NCI-H1436 (cell line): ENCODE measurements at places on chromosomes 11 and 22.

GRCh38 chr22:22692707-22693530 lies 48.5 kb downstream of the GGTLC2 start:
- DNase-seq: peak; percentile 44

GRCh38 chr11:132855516-132855915 lies 676.8 kb downstream of the OPCML start:
- DNase-seq: no peak

GRCh38 chr11:13917904-13918303 lies 44.6 kb upstream of the SPON1 start:
- no peak for DNase-seq

DNA sequence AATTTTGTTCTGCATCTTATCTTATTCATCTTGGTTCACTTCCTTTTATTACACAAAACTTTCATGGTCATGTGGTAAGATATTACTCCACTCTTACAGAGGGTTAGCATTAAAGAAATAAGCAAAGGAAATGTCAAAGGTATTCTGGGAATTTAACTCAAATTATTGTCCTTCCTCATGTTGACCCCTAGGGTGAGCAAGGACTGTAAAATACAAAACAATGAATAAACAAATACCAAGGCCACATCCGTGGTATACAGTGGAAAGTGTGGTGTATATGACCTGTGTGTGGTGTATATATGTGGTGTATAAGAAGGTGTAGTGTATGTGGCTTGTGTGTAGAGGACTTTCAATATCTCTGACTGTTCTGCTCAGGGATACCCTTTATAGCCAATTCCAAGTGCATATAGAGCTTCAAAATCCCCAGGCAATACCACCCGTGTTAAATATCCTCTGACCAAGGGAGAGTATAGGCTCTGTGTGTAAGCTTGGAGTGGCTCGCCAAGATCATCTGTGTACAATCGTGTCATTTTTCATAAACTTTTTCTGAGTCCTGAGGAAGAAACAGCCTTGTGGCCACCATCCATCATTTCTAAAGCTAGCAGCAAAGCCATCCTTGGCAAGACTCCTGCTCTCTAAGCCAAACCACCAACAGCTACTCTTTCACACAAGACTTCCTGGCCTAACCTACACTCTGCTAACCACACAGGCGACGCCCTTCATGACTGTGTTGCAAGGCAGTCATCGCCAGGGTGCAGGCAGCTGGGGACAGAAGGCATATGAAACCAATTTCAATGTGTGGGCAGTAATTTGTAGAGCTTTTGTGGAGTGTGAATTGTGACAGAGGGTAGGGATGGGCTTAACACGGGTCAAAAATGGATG lies 548.0 kb downstream of the ETS1 start:
- no peak for DNase-seq

DNA sequence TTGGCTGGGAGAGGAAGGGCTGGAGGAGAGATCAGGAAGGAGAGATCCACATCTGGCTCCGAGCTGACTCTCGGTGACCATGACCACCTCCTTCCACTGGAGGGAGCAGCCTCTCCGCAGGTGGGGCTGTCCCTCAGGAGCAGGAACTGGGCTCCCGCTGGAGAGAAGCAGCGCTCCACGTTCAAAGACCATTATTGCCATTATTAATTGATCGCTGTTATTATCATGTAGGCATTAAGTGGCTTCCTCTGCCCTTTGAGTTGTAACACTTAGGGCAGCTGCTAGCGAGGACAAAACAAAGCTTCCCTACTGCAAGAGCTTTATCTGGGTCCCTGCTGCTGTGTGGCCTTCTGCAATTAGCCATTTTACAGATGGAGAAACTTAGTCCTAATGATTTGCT lies 251.9 kb downstream of the ST3GAL4 start:
- DNase-seq: peak; percentile 53

- no peak for DNase-seq
These were observed 39.4 kb downstream of the SYTL2 start for GRCh38 chr11:85771568-85771967.

GRCh38 chr22:33166206-33166605 lies 108.0 kb upstream of the SYN3 start:
- DNase-seq: no peak

DNA sequence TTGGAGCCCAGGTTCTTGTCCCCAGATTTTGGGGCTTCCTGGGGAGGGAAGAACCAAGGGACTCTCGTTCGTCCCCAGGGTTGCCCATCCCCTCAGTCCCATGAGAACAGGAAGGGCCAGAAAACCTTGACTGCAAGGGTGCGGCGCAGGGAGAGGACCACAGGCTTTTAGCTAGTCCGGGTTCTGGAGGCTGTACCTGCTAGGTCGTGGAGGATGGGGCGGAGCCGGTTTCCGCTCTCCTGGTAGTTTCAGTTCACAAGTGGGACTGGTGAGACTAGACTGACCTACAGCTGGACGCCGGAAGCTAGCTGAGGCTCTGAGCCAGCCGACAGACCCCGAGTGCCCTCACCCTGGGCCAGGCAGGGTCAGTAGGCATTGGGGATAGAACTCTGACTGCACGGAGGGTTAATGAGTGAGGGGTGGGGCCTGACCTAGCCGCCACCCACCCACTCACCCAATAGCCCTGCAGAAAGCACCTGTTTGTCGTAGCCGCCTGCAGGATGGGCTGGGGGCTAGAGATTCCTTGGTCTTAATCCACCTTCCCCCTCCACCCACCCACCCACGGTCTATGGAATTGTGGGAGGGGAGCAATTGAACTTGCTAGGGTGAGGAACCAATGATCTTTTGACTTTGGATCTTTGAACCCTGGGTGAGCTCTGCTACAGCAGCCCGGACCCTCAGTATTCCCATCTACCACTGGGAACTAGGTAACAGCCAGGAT lies 1.5 kb downstream of the MAFF start:
- peak; percentile 41 for DNase-seq

GRCh38 chr22:25701056-25701780 lies 40.8 kb upstream of the MYO18B start:
- DNase-seq: no peak

GRCh38 chr11:34348919-34349318 lies 8.9 kb downstream of the ABTB2 start:
- no peak for DNase-seq

DNA sequence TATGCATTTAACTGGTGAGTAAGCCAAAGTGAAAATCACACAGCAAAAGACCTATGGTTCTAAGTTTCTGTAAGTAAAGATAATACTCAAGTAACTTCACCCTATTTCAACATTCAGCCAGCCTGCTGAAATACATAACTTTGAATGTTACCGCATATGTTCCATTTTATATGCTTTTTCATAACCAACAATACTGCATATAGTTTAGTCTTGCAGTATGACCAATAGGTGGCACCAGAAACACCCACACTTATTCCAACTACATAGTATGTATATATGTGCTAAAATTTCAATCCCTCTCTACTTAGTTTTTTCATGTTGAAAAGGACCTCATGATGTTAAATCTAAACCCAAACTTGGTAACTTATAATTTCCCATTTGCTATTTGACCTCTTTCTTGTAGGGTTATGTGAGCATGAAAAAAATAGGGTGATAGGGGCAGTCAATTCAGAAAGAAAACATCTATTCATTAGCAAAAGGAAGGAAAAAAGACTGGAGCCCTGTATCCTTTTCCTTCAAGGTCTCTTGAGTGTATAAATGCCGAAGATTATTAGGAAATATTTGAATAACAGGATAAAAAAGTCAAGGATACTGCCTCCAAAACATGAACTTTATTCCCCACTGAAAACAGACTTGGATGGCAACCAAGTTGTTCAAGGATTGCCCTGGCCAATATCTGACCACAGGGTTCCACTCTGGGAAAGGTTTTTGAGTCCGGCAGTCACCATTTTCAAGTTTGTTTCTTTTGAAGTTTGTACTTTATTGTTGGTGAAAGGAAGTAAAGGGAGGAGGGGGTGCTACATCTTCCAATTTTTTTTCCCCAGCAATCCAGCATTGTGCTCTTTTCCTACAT lies 23.8 kb upstream of the FZD4 start:
- no peak for DNase-seq

DNA sequence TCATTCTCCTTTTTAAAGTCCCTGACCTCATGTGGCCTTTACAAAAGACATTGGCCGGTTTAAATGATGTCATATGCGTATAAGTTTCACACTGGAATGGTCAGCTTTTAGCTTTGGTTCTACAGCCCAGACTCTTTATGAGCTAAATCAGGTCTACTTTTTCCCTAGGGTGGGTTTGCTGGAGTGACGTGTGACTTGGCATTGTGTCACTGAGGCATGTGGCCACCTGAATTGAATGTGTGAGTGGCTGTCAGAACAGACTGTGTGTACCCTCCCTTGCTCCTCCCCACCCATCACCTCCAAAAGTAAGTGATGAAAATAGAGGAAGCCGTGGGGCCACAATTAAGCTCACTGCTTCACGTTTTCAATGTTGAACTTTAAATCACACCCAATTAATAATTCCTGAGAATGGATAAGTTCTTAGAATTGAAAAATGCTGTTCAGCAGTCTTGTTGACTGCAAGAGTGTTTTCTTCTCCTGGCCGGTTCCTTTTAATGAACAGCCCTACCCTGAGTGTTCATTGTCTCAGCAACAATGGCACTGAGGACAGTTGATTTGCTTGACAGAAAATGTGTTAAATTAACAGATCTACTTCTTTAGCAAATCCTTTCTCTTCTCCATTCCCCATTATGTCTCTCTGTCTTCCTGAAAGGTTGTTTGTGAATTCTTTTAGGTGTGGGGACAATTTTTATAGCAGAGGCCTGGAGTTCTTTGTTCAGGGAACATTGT lies 11.3 kb downstream of the CECR2 start:
- DNase-seq: no peak

- no peak for DNase-seq
These were observed 29.3 kb upstream of the SYT8 start for GRCh38 chr11:1805525-1805924.

- no peak for DNase-seq
These were observed 648 bp downstream of the DLG2 start for GRCh38 chr11:85626496-85626895.

GRCh38 chr11:95067841-95068219 lies 1.1 kb downstream of the SRSF8 start:
- DNase-seq: no peak

- DNase-seq: peak; percentile 13
These were observed 12.9 kb downstream of the TSPAN32 start for GRCh38 chr11:2314525-2315394.

DNA sequence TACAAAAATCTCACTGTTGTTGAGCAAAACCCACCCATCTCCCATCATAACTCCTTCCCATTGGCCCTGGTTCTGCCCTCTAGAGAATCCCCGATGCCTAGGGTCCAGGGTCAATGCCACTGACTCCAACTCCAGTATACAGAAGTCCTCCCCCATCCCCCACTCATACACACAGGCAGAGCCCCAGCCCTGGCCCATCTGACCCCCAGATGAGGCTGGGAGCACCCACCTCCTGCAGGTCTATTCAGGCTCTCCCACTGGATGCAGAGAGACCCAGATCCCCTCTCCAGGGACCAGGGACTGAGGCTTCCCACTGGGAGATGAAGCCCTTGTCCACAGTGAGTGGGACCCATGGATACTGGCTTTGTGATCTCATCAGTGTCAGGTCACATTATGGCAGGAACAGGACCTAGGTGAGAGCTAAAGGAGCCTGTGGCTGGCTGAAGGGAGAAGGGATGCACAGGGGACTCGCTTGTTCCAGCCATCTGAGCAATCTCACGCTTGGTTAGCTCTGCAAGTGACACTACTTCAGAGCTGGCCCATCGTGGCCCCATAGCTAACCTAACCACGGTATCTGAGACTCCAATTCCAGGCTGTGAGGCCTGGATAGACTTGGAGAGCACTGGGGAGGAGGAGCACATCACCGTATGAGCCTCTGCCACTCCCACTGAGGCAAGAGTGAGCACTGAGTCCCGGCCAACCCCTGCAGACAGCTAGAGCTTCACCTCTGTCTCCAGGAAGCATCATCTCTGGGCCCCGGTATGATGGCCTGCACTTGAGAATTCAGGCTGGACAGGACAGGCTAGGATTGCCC lies 35.7 kb downstream of the TRIM29 start:
- no peak for DNase-seq

GRCh38 chr11:134476435-134477021 lies 64.5 kb upstream of the B3GAT1 start:
- DNase-seq: no peak

DNA sequence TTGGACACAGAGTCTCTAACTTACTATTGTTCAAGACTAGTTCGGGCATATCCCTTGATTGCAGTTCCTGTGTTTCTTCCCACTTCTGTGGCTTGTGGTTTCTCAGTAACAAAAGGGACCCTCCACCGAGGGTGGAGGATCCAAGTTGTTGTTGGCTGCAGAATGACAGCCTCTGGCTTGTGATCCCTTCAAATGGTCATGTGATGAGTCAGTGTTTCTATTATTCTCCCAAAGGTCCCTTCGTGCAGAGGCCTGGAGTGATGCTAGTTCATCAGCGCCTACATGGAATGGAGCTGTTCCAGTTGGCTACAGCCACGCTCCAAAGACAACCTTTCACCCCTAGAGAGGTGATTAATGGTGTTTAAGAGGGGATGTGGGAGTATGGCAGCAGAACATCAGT lies 2.6 kb upstream of the VWCE start:
- DNase-seq: no peak

GRCh38 chr22:33076343-33076742 lies 18.2 kb upstream of the SYN3 start:
- no peak for DNase-seq

DNA sequence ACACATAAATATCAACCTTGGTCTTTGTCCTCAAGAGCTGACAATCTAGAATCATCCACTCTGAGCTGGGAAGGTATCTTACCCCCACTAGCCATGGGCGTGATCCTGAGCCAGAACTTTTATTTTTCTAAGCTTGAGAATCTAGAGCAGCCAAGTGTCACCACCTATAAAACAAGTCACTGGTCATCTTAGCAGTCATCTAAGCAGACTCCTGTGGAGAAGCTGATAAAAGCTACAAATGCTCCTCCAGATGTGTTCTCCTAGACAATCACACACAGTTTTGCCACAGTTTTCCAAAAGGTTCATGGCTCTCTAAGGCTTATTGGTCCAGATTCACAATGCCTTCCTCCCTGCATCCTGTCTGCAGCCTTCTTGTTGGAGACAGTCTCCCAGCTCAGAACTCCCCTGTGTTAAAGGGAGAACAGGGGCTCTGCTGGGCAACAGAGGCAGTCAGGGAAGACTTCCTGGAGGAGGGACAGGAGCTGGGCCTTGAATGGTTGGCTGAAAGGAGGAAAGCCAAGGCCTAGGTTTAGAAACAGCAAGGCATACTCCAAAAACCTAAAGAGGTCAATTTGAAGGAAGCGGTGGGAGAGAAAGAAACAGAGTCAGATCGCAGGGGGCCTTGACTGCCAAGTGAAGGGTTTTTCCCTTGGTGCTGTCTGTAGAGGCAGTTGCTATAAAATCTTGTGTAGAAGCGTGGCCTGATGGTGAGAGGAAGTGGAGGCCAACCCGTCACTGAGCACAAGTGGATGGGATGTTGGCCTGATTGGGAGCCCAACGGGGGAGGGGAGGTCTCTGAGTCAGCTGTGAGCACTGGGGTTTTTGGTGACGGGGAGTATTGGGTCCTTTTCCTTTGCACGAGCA lies 42.0 kb downstream of the ALX4 start:
- no peak for DNase-seq

- DNase-seq: no peak
These were observed 838.9 kb downstream of the DLG2 start for GRCh38 chr11:84788220-84788619.

DNA sequence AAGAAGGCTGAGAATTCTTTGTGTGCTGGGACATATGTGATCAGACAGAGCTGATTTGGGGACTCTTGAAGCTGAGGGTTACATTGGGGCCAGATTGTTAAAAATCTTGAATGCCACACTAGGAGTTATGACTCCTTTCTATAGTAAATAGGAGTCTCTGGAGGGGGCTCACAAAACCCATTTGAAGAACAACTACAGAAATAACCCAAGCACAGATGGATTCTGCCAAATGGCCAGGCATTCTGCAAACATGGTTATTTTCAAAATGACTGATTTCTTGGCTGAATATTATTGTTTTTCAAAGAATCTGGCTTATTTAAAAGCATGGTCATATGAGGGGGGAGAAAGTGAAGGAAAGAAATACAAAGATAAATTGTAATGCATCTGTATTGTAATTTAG lies 625.5 kb upstream of the TENM4 start:
- DNase-seq: no peak
